Lung microvascular endothelial cell (primary cell): ENCODE measurements at places on chromosomes 11 and 22. TPM values are rescaled to one million over a fixed set of nuclear protein-coding genes. Genes with fewer than 3 reads are reported as not detected.
A peak's percentile ranks its signal among the peaks of the same experiment; 100 is the strongest.

DNA sequence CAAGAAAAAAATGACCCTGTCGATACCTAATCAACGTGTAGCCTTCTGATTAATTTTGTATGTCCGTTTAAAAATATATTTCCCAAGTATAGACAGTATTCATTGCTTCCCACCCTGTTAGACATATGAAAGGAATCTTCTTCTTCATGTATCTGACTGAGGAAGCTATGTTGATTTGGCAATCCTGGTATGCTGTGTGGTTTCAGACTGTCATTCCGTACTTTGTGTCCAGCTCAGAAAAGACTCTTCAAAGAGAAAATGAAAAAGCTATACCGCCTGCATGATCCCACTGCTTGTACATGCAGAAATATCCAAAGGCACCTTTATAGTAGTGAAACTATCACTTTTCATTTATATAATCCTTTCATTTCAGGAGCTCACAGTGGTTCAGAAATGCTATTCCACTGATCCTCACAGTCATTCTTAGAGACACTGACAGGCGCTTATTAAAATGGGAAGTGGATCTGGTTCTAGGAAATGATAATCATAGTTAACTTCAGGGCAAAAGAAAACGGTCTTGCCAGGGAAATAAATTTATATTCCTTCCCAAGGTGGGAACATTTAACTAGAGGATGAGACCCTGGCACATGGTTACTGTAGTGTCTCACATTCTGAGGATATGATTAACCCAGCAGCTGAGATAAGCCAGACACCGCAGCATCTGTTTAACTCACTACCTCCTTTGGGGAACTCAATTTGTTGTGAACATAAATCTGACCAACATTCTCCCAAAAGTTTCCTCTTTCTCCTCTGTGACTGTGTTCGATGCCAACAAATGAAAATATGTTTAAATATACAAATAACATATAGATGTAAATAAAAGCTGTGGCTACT lies 599.2 kb upstream of the LUZP2 start:
- DNase-seq = no peak

DNA sequence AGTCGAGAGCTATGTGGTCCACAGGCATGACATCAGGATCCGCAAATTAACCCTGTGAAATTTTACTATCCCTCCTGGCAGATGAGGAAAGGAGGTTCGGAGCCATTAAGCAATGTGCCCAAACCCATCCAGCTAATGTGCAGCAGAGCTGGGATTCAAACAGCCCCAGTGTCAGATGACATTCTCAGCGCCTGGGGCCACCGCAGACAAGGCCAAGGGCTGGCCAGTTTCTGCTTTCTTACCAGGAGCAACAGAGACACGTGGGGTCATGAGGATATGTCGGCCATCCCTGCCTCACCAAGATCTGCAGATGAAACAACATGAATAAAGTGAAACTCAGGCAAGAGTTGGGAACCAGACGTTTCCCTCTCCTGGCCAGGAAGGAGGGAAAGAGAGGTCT lies 110.2 kb downstream of the TENM4 start:
- no peak for DNase-seq

DNA sequence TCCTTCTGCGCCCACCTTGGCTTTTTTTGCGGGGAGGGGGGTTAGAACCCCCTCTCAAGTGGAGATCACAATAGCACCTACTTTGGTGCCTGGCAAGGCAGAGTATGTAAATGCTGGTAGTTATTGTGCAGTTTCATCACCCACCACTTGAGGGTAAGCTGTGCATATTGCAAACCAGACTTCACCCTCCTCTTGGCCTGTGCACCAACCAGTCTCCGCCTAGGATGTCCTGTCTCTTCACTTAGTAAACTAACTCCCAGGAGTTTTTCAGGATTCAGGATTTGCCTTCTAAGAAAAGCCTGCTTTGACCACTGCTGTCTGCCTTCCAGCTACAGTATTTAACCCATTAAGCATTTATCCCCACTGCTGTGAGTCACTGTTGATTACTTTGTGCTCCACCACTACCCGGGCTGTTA lies 2.0 kb upstream of the UBXN1 start:
- peak; percentile 85 for DNase-seq

- no peak for DNase-seq
Observed at GRCh38 chr11:21447871-21448270, 745.0 kb upstream of the ANO5 start.

DNA sequence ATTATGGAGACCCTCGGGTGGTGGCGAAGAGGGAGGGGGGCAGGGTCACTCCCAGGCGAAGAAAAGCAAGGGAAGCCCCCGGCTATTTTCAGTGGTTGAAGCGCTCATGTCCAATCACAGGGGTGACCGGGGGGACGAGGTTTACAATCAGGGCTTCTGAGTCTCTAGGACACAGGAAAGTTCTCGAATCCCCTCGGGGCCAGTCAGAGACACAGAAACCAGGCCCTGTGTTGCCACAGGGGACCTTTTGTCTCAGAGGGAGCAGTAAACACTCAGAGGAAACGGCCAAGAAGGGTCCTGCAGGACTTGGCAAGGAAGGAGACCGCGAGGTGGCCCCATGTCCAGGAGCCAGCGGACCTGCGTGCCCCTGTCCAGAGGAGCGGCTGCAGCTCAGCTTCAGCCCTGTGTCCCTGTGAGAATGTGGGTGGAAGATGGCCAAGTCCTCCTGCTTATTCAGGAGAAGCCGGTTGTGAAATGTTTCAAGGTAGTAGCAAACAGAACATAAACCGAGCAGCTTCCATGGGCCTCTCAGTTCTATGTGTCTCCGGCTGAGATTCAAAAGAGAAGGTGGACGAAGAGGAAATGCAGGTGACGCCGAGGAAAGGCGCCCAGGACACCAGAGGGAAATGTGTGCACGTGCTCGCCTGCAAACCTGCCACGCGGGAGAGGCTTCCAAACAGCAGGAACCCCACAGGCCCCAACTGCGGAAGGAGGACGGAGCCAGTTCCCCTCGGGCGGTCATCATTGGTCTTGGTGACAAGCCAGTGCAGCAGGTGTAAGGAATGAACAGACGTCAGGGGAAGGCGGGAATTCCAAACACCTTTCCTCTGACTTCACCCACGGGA lies 357.6 kb downstream of the BRD1 start:
- DNase-seq = no peak

DNA sequence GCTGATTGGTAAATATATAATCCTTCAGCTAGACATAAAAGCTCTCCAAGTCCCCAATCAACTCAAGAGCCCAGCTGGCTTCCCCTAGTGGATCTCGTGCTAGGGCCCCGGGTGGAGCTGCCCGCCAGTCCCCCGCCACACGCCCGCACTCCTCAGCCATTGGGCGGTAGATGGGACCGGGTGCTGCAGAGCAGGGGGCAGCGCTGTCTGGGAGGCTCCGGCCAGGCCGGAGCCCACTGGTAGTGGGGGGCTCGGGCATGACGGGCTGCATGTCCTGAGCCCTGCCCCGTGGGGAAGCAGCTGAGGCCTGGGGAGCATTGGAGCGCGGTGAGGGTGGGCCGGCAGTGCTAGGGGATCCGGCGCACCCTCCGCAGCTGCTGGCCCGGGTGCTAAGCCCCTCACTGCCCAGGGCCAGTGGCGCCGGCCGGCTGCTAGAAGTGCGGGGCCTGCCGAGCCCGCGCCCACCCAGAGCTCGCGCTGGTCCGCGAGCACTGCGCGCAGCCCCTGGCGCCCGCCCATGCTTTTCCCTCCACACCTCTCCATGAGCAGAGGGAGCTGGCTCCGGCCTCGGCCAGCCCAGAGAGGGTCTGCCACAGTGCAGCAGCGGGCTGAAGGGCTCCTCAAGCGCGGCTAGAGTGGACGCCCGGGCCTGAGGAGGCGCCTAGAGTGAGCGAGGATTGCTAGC lies 1680.6 kb upstream of the RAG2 start:
- DNase-seq = no peak

DNA sequence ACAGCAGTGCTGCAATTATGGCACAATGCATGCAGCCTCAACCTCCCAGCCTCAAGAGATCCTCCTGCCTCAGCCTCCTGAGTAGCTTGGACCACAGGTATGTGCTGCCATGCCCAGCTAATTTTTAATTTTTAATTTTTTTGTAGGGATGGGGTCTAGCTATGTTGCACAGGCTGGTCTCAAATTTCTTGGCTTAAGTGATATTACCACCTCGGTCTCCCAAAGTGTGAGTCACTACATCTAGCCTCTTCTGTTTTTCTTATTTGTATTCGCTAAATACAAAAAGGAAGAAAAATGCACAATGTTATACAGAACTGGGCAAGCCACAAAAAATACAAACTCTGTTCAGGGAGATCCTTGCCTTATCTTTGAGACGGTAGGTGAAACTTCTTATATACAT lies 62.1 kb downstream of the DDI1 start:
- no peak for DNase-seq

- no peak for DNase-seq
Observed at GRCh38 chr11:113736323-113736722, 30.2 kb upstream of the TMPRSS5 start.

DNA sequence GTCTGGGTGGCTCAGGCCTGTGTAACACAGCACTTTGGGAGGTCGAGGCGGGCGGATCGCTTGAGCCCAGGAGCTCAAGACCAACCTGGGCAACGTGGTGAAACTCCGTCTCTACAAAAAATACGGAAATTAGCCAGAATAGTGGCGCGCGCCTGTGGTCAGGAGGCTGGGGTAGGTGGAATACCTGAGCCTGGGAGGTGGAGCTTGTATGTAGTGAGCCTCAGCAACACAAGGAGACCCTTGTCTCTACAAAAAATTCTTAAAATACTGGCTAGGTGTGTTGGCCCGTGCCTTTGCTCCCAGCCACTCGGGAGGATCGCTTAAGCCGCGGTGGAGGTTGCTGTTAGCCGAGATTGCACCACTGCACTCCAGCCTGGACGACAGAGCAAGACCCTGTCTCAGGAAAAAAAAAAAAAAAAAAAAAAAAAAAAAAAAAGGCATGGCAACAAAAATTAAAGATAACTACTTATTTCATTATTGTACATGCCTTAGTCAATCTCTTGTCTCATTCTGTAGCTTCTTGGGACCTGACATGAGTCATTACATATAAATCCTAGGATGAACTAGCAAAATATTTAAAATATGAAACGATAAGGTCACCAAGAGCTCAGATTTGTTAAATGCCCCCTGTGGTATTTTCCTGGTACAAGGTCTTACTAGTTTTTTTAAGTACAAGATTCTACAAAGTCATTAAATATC lies 1.1 kb downstream of the TAF1D start:
- peak; percentile 12 for DNase-seq

GRCh38 chr11:59574932-59575502 lies 40.6 kb downstream of the OSBP start:
- no peak for DNase-seq

The CABP4 gene
- 0.60 and 1.3 TPM in 2 replicates for total RNA-seq

- no peak for DNase-seq
Observed at GRCh38 chr11:33195462-33196173, 34.3 kb upstream of the CSTF3 start.

DNA sequence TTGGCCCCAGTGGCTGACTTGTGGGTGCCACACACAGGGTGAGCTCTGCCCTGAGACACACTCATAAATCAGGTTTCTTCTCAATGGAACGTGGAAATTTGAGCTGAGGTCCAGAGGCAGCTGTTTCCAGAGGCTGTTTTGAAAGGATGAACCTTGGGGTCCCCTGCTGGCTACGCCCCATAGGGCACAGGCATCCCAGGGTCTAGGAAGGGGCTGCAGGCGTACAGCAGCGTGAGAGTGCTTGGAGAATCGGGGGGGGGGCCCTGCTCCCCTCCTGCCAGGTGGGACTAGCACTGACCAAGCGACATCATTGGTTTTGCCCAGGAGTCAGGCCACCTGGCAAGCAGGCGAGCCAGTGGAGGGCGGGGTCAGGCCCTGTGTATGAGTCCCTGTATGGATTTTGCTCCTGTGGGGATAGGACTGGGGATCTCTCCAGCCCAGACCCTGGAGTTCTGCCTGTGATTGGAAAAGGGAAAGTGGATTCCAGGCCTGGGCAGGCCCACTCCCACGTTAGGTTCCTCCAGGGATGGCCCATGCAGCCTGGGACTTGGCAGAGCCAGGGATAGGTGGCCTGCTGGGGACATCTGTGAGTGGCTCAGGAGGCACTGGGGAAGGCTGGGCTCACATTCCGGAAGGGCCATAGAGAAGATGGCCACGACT lies 61.0 kb downstream of the FBXO7 start:
- no peak for DNase-seq

GRCh38 chr11:12871788-12872321 lies 137.3 kb upstream of the RASSF10 start:
- no peak for DNase-seq

The MCAM gene
- 48.4 and 268 TPM in 2 replicates for total RNA-seq

DNA sequence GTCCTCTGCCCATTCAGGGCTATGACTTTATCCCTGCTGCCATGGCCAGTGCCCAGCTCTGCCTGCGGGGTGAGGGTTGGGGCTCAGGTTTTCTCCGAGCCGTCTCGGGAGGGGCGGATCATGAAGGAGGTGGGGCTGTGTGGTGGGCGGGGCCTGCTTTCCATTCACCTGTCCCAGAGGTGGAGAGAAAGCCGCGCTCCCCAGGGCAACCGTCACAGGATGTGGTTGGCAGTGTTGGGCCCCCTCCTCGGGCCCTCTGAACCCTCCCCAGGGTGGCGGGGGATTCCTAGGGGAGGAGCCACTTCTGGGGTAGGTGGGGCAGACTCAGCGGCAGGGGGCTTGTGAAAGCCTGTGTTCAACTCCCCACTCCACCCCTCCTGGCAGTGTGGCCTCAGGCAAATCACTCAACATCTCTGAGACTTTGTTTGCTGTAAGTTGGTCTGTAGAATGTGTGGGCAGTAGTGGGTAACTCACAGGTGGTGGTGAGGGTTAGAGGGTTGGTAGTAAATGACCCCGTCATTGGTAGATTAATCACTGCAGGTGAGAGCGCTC lies 50.3 kb downstream of the CD6 start:
- DNase-seq = no peak

- no peak for DNase-seq
Observed at GRCh38 chr11:76744186-76745043, 38.7 kb upstream of the TSKU start.

GRCh38 chr11:74004046-74004695 lies 4.7 kb downstream of the UCP3 start:
- DNase-seq = no peak

DNA sequence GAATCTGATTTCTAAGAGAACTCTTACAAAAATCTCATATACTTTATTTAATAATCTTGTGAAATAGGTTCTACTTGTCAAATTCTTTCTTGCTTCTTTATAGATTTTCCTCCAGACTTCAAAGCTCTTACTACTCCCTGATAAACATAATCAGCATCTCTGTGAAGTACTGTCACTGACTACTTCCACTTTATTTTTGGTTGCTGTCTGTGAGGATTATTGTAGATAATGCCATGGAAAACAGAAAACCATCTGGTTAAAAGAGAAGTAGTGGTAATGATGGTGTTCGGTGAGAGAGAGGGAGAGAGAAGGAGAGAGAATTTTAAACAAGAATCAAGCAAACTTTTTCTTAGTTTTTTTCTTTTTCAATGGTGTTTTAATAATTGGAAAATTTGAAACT lies 152.3 kb downstream of the TMEM135 start:
- no peak for DNase-seq
